ENCODE measurements at places on chromosomes 7 and 10.

- no peak for DNase-seq
Observed at GRCh38 chr7:14414274-14414986, 425.0 kb upstream of the ETV1 start.

DNA sequence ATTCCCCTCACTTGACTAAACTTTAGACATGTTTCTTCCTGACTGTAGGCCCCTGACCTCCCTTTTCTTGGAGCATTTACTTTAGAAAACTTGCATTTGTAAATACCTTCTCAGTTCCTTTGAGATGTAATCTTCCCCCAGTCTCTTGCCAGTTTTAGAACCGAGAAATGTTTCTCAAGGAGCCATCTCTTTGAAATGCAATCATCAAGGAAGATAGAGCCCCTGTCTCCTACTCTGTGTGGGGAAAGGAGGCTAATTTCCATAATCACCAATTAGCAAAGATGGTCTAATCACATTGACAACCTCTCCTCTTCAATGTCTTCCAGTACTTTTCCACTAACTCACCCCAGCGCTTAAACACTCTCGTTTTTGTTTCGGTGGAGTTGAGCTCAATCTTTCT lies 70.0 kb upstream of the SMIM30 start:
- DNase-seq = no peak

GRCh38 chr10:48670978-48671913 lies 13.4 kb upstream of the WDFY4 start:
- peak; percentile 94 for DNase-seq

- DNase-seq = no peak
Observed at GRCh38 chr7:1993776-1994740, 238.7 kb downstream of the MAD1L1 start.

- no peak for DNase-seq
Observed at GRCh38 chr7:142314281-142314680, 56.4 kb upstream of the PRSS58 start.

GRCh38 chr7:156434706-156435105 lies 205.9 kb upstream of the RNF32 start:
- DNase-seq = no peak

GRCh38 chr7:3112479-3113134 lies 68.9 kb upstream of the CARD11 start:
- no peak for DNase-seq

DNA sequence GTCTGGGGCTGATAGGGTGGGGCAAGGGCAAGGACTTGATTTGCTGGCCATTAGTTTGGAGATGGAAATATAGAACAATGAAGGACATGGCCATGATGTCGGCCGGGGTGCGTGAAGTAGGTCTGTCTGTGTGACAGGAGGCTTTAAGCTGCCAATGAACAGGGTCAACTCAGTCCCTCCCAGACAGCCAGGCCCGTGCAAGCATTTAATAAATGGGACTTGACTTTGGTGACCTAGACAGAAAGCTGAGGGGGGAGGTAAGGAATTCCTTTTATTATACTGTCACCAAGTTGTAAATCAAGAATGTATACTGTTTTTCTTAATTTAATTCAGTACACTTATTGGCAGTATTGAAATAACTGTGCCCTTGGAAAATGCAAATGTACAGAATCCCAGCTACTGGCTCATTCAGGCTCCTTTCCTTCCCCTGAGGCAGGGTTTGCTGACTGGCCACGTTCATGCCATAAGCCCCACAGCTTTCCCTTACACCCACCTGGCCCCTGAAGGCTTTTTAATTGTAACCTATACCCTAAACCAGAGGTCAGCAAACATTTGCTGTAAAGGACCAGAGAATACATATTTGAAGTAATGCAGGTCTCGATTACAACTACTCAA lies 87.2 kb downstream of the WIPF3 start:
- no peak for DNase-seq

DNA sequence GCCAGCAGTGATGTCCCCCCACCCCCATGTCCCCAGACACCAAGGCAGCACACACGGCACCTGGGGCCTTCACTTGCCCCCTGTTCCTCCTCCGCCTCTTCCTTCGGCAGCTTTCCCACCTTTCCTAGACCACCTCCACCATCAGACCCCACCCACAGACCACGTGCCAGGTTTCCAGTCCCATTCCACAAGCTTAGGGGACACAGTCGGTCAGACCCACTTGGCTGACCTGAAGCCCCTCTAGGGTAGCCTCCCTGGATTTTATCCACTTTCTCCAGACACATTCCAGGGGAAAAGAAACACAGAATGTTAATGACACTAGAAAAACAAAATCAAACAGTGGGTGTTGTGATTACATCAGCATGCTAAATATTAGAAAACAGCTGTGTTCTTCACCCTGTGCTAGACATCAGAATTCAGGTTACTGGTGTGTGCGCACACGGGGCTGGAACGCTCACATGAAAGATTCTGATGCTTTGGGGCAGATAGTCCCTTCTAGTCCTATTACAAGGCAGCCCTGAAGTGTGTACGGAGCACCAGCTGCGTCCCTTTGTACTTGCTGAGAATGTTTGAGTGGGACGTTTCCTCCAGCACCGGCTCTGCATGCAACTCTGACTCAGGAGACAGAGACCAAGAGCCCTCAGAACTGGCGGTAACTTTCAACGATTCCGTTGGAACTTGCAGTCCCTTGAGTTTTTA lies 75.5 kb upstream of the PPP2R2D start:
- no peak for DNase-seq

DNA sequence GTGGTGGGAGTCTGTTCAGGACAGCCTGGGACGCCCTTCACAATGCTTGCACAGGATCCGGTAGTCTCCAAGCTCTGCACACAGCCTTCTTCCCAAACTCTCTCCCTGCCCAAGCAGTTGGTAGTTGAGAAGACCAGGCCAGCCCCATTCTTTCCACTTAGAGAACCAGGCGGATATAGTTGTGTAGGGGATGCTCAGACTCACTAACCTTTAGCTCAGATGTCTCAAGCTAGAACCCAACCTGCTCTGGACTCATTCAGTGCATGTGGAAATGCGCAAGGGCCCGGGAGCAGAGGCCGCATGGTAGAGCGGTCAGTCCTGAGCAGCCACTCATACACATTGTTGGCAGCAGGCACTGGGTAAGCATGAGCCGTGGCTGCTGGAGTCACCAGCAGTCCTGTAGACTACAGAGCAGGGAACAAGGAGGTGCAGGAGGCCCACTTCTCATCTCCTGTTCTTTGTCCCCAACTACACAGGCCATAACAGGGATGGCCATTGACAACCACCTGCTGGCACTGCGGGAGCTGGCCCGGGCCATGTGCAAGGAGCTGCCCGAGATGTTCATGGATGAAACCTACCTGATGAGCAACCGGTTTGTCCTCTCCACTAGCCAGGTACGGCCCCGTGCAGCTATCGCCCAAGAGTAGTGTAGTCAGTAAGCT lies 17.2 kb upstream of the C10orf53 start:
- no peak for DNase-seq

DNA sequence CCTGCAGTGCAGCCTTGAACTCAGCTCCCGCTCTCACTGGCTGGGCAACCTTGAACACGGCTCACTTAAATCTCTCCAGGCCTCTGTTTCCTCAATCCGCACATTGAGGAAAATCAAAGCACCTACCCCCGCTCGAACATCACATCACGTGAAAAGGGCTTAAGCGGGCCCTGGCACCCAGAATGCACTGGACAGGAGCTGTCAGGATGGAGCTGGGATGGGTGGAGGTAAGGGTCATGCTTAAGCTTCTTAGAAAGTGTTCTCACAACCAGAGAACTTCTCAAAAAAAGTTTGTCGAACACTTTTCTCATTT lies 55.7 kb upstream of the MGMT start:
- DNase-seq = no peak

- peak; percentile 18 for DNase-seq
Observed at GRCh38 chr10:13587391-13587790, 626 bp downstream of the PRPF18 start.

DNA sequence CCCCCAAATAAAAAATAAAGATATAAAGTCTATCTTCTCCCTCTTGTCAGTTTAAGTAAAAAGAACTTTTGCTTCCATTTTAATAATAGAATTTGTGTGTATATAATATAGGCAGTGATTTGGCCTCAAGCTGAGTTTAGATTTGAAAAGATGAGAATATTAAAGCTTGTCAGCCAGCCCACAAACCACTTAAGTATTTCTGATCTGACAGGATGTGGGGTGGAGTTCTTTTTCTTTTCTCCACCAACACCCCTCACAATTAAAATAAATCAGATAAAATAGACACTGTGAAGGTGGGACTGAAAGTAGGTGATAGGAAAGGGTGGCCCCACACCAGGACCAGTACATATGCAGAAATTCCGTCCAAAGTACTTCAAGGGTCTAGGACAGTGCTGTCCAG lies 714.1 kb downstream of the AUTS2 start:
- DNase-seq = no peak

DNA sequence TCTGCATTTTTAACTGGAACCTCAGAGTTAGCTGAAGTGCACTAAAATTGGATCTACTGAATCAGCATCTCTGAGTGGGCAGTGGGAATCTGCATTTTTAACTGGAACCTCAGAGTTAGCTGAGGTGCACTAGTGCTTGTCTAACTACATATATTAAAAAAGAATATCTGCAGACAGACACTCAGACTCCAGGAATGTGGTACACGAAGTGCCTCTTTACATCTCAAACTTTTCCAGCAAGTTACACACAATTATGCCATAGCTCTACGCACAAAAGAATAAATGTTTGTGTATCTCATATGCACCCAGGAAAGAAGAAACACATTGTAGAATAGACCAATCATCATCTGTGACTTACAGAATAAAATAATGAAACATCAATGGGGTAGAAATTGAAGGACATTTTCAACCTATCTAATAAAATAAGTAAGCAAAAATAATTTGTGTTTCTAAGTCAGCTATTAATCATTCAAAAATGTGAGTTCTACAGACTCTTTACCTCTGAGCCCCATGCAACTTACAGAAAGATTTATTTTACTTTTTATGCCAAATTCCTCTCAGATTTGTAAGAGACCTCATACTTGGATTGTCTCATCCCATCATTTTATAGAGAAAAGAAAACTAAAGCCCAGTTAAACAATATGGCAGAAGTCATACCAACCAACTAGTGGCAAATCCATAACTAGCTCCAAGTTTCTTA lies 28.3 kb downstream of the PPP1R3A start:
- no peak for DNase-seq

GRCh38 chr7:106862317-106863089 lies 2.6 kb upstream of the PIK3CG start:
- DNase-seq = no peak

- DNase-seq = no peak
Observed at GRCh38 chr10:59284118-59284975, 78.0 kb downstream of the FAM13C start.

DNA sequence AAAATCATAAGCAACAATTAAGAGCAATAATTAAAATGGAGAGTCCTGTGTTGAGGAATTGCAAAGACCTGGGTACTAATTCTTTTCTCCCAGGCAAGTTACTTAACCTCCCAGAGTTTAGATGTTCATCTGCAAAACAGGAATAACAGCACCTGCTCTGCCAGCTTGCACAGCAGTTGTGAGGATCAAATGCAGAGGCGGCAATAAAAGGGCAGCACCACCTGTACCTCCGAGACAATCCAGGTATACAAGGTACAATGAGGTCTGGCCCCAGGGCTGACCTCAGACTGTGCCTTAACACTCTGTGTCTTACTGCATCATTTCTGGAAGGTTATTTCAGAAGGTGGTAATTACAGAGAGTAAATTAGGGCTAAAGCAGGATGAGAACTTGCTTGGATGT lies 14.5 kb upstream of the FAM204A start:
- no peak for DNase-seq

GRCh38 chr7:105131033-105131656 lies 117.1 kb downstream of the KMT2E start:
- DNase-seq = no peak

- no peak for DNase-seq
Observed at GRCh38 chr10:104330168-104331110, 7.8 kb downstream of the ITPRIP start.

- no peak for DNase-seq
Observed at GRCh38 chr10:87519582-87519981, 14.9 kb downstream of the MINPP1 start.

DNA sequence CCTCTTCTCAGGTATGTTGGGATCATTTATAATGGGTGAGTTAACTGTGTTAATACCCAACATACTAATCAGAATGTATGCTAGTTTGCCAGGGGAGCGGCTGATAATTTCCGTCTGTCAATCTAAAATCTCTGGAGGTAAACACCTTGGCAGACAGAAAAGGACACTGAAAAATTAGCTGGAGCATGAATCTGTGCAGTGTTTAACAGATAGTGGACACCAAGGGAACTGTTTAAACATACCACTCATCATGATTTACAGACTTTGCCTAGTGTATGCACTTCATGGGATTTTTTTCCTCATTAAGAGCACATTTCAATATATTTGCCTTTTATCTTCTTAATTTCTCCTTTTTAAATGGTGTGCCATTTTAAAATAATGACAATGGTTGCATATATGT lies 68.2 kb downstream of the SLC13A1 start:
- no peak for DNase-seq

GRCh38 chr10:69372126-69372980 lies 44.4 kb downstream of the TACR2 start:
- no peak for DNase-seq

DNA sequence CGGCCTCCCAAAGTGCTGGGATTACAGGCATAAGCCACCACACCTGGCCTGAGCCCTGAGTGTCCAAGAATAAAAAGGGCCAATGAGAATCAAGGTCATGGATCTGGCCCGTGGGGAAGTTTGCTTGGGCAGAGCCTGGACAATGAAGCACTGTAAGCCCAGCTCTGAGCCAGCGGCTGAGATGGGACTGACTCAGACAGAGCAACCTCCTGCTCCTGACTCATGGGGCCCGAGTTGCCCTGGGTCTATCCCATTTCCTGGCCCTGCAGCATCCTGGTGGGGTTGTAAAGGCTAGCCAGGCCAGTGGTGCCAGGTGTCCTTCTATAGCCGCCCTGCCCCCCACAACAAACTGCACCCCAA lies 5.2 kb upstream of the MYH16 start:
- DNase-seq = no peak

DNA sequence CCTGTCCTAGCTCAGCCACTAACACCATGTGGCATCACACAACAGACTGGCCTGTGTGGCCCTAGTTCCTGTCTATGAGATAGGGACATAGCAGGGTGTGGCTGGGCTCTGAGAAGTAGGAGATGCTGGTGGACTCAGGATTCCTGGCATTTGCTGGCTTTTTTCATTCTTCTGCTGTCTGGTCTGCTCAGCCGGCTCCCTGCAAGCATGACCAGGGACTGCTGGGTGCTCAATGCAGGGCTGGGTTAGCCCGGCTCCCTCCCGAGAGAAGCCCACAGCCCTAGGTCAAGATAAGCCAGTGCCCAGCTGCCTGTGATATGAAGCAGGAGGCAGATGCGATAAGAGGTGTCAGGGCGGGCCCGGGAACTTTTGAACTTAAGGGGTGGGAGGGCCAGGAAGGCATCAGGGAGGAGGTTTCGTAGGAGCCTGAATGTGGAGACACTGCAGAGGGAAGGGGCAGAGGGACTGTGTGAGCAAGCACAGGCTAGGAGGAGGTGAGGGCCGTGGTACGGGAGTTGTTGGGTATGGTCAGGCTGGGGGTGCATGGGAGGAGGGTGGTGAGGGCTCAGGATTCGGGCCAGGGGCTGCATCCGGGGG lies 3.5 kb downstream of the AQP1 start:
- DNase-seq = no peak

All from NAMALWA (cell line).